ENCODE measurements at places on chromosomes 11 and 22.

- no peak for DNase-seq
These were observed 5.2 kb downstream of the MRGPRE start for GRCh38 chr11:3226846-3227567.

- no peak for DNase-seq
These were observed 123.3 kb upstream of the B3GAT1 start for GRCh38 chr11:134535029-134536025.

- DNase-seq, result no peak
These were observed 47.9 kb upstream of the ARHGAP42 start for GRCh38 chr11:100639140-100639539.

DNA sequence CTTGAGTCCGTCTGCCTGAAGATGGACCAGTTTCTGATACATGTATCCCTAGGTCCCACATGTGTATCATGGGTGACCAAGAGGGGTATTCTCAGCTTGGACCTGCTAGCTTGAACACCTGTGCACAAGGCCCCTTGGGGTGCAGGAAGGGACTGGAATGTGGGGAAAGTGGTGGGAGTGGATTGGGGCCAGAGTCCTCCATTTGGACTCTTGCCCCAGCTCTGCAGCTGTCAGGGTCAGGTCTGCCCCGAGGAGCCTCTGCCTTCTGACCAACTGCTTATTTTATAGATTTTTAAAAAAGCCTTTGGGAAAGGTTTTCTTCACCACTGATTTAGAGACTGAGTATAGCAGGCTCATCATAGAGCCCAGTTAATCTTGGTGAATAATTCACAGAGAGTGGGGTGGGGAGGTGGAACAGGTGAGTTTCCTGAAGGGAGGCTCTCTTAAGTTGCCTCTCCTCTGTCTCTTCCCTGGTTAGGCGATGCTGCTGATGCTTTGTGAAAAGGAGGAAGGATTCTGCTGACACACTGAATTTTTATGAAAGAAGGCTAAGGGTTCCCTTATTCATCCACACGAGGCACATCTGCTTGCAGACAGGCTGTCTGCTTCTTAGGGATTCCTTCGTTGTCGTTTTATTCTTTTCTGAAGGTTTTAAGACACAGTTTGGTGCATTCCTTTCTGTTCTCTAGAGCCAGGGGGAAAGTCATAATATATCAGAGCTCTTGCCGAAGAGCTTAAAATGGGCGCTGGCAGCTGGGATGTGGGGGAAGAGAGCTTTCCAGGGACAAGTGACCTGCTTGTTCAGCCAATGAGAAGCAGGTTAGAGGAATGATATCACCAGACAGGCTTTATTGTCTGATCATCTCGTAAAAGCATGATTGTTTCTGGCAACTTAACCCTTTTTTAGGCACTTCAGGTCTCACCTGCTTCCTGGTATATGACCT lies 19.9 kb downstream of the TRIM44 start:
- no peak for DNase-seq

DNA sequence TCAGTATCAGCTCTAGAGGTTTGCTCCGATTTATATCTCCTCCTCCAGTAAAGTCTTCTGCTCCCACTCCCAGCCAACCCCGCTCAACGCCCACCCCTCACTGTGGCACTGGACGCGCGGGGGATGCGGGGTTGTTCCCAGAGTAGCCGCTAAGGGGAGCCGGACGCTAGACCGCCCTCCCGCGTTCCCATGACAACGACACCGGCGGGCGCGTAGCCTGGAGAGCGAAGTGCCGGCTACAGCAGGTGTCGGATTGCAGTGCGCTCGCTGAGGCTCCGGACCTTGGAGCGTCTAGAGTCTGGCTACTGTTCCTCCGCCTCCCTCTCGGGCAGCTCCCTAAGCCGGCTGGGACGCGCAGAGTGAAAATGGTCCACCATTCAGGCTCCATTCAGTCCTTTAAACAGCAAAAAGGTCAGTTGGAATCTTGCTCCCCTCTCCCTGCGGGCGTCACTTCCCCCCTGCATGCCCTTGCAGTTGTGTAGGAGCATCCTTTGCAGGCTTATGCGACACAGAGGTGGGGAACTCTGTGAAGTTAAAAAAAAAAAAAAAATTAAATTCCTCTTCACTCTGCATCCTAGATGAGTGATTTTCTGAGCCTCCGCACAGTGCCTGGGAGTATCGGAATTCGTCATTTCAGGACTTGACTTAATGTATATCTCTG lies at the start of gene ANO3:
TSS of gene ANO3 (plus strand) at position 220 of the 661 bp plus-strand sequence. CDS start at position 366, 146 bp downstream.
- peak; percentile 18 for DNase-seq

- no peak for DNase-seq
These were observed 3.0 kb downstream of the SLC36A4 start for GRCh38 chr11:93194673-93195291.

DNA sequence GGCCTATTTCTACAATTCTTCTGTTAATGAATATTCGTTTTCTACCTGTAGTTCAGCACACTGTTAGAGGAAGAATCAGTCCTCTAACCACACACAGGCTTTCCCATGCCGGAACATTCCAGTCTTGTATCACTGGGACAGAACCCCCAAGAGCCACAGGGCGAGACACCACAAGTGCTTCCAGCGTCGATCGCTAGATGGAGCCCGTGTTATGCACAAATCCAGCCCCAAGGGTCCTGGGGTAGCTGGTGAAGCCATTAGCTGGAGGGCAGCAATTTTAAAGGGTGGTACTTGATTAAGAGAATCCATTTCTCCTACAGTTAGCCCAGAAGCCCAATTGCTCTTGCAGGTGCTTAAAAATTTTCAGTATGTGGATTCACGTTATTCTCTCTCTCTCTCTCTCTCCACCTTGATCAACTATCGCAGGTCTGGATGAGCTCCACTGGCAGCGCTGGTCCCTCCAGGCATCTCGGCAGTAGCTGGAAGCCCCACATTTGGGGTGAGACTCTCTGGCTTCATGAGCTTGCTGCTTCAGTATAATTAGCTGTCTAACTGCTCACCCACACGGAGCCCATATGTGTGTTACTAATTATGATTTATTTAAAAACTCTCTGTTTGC lies 148.2 kb upstream of the SNX19 start:
- DNase-seq, result peak; percentile 23

GRCh38 chr11:73182824-73183321 lies 35.2 kb upstream of the P2RY2 start:
- DNase-seq, result no peak

DNA sequence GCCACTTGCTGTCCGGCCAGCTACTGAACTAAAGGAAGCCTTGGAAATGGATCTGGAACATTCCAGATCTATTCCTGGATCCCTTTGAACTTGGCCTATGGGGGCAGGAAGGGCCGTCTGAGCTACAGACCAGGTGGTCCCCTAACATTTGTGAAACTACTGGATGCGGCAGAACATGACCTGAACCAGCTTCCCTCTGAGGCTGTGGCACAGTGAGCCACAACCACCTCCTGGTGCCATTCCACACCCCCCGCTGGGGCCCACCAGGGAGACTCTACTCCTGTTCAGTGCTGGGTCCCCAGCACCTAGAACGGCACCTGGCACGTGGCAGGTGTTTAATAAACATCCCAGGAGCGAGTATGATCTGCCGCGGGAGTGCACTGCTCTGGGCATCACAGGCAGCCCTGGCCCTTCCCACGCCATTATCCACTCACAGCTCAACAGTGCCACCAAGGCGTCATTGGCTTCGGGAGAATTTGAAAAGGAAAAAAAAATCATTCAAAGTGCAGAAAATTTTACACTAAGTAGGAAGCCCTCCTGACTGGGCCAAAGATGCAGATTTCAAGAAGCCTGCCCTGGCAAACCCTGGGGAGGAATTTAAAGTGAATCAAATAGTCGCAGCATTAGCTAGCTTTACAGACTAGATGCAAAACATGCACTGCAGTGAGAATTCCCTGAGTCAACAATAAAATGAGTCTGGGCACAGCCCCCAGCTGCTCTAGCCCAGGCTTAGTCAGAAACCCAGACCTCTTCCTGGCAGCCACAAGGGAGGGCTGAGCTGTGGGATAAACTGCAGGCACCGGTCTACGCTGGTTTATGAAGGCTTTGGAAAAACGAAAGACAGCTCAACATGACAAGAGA lies 14.3 kb upstream of the EFCAB6 start:
- peak; percentile 39 for DNase-seq

- DNase-seq, result no peak
These were observed 239.0 kb upstream of the CCDC179 start for GRCh38 chr11:23099256-23099655.

DNA sequence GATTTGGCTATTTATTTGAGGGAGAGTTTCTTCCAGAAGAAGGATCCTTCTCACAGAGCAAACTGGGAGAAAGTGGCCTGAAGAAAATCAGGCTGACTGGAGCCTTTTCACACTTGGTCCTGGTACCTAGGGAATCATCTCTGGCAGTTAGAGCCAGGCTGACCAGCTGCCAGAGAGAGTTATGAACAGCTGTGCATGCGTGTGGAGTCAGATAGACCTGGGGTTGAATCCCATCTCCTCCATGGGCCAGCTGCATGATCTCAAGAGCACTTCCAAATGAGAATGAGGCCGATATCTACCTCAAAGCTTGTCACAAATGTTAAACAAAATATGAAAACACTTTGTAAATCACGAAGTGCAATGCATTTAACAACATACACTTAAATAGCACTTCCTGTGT lies 390.0 kb downstream of the TENM4 start:
- no peak for DNase-seq

- DNase-seq, result no peak
These were observed 10.8 kb upstream of the RAC2 start for GRCh38 chr22:37254867-37255233.

Data from AG09309 (cell line).